ENCODE measurements at places on chromosomes 2 and 18. TPM values are rescaled to one million over a fixed set of nuclear protein-coding genes. Genes with fewer than 3 reads are reported as not detected.

DNA sequence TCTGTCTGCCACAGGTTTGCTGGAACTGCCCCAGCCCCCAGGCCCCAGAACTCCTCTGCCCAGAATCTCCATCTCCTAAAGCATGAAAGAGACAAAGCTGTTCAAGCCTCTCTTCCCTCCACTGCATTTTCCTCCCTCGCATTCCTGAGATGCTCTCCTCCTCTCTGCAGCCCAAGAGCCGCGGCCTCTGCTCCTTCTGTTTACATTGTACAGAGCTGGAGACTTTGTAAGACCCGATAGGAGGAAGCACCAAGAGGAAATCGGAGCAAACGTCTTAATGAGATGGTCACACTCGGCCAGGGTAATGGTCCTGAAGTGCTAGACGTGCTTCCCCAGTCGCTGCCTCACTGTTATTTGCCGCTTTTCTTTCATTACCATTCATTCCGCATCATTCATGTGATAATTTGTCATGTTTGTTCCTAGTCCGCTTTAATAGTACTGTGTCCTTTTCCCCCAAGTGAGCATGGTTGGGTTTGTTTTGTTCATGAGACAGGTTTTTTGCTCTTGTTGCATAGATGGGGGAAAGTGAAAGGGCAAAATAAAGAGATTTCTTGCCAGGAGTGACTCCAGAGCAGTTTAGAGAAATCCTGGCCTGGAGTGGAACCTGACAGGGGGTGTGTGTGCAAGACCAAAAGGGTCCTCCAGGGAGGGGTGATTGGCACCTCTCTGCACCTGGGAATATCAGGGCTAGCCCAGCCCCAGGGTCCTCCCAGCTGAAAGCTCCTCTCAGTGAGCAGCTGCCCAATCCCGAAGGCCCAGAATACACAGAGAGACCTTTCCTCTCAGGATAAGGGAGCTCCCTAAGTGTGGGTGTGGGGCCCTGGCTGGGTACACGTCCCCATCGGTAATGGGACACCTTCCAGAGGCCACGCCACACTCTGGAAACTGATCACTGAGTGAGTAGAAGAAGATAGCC is 44.9 kb upstream of the ID2 start:
- no peak overlapping the region for H3K4me3 ChIP-seq
- no peak for DNase-seq
- H3K27me3 ChIP-seq: no peaks in the 10 kb centered on the region
- no peak overlapping the region for H3K27ac ChIP-seq
- no peaks in the 10 kb centered on the region for H3K36me3 ChIP-seq

GRCh38 chr2:181129364-181130056 is 149.1 kb downstream of the UBE2E3 start:
- H3K4me3 ChIP-seq: no peak overlapping the region
- no peaks in the 10 kb centered on the region for H3K36me3 ChIP-seq
- H3K27ac ChIP-seq: no peak overlapping the region
- DNase-seq: no peak
- H3K27me3 ChIP-seq: no peaks in the 10 kb centered on the region
- H3K4me1 ChIP-seq: no peaks in the 10 kb centered on the region

GRCh38 chr2:157320409-157320808 is 5.2 kb downstream of the ERMN start:
- no peak overlapping the region for H3K27ac ChIP-seq
- no peak overlapping the region for H3K4me3 ChIP-seq

- H3K36me3 ChIP-seq: no peaks in the 10 kb centered on the region
- H3K4me1 ChIP-seq: peaks cover 24% of the 10 kb centered on the region
- H3K27me3 ChIP-seq: no peaks in the 10 kb centered on the region
- H3K4me3 ChIP-seq: no peak overlapping the region
Measured at GRCh38 chr2:18833941-18834340, 244.6 kb upstream of the NT5C1B start.

- DNase-seq: no peak
- H3K4me3 ChIP-seq: no peak within 1 kb of the TSS
- H3K27ac ChIP-seq: no peak within 1 kb of the TSS
- no peaks in the 10 kb centered on the region for H3K27me3 ChIP-seq
Measured at GRCh38 chr2:231592636-231593145, at the start of gene TEX44. TSS of gene TEX44 (plus strand) at chr2:231592864. CDS start at chr2:231592952, 88 bp downstream.

DNA sequence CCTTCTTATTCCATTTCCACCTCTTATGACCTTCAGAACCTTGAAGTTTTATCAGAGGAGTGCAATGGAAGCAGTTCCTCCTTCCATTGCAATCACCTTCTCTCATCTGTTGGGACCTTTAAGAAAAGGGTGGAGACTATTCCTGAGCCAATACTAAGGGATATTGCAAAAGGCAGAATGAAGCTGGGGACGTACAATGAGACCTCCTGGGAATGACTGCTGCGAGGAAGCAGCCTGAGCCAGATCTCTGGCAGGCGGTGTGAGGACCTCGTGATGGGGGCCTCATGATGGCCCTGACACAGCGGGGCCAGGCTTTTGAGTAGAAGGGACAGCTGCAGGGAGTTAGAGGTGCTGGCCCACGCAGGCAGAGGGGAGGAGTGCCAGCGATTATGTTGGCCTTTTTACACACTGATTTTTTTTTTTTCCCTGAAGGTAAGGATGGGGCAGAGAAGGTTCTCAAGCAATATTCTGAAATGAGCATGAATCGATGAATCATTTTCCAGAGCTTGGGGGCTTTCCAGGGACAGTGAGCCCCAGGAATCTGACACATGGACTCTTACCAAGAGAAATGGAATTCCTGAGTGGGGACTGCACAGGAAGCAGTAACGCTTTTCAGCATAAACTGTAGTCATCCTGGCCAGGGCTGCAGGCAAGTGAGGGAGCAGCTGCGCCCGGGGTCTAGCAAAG is 40.0 kb upstream of the LAPTM4A start:
- no peaks in the 10 kb centered on the region for H3K27me3 ChIP-seq
- no peaks in the 10 kb centered on the region for H3K36me3 ChIP-seq
- H3K4me1 ChIP-seq: peaks cover 29% of the 10 kb centered on the region
- no peak overlapping the region for H3K27ac ChIP-seq
- DNase-seq: peak; percentile 68

GRCh38 chr2:176105078-176105729 is 1.9 kb upstream of the HOXD11 start:
- H3K27ac ChIP-seq: no peak overlapping the region
- H3K36me3 ChIP-seq: no peaks in the 10 kb centered on the region
- H3K4me1 ChIP-seq: peaks cover 10% of the 10 kb centered on the region

TCF4 gene
- 13.9 TPM for total RNA-seq

IMMT gene
- total RNA-seq: 106 TPM

All from PC-3 (cell line).